Stimulated activated CD8-positive, alpha-beta memory T cell treated with anti-CD3 and anti-CD28 coated beads, Interleukin-7, amount 100 ng/mL, for 24 hours (primary cell): ENCODE measurements at places on chromosomes 4 and X.

GRCh38 chr4:76993787-76994641 lies 44.5 kb downstream of the SEPTIN11 start:
- DNase-seq, result no peak

DNA sequence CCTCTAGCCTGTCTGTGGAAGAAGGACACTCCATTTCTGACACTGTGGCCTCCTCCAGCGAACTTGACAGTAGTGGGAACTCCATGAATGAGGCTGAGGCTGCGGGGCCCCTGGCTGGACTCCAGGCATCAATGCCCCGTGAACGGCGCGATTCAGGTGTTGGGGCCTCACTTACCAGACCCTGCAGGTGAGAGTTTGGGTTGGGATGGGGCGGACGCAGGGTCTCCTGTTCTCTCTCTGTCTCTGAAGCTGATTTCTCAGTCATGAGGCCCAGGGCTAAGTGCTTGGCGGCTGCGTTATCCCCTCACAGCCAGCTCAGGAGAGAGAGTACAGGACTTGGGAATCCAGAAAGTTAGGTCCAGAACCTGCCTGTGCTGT lies 71.0 kb downstream of the STARD8 start:
- DNase-seq, result no peak

DNA sequence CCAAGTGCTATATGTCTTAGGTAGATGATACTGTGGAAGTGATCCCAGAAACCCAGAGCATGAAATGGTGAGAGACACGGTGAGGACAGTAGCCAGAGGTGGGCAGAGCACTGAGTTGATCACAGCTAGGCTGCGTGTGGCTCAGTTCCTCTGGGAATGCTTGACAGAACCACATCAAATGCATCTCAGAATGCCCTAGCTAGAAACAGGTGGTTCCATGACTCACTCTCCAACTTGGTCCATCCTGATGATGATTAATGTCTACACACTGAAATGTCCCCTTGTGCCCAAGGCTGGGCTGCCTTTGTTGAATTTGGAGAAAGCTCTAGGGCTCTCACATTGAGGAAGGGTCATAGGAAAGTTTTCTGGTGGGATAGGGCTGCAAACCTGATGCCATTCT lies 113.6 kb downstream of the ZNF518B start:
- DNase-seq, result no peak

GRCh38 chr4:152431784-152432183 lies 104.1 kb downstream of the FBXW7 start:
- no peak for DNase-seq

- DNase-seq, result no peak
Measured at GRCh38 chr4:115687052-115687755, 573.8 kb upstream of the NDST4 start.

DNA sequence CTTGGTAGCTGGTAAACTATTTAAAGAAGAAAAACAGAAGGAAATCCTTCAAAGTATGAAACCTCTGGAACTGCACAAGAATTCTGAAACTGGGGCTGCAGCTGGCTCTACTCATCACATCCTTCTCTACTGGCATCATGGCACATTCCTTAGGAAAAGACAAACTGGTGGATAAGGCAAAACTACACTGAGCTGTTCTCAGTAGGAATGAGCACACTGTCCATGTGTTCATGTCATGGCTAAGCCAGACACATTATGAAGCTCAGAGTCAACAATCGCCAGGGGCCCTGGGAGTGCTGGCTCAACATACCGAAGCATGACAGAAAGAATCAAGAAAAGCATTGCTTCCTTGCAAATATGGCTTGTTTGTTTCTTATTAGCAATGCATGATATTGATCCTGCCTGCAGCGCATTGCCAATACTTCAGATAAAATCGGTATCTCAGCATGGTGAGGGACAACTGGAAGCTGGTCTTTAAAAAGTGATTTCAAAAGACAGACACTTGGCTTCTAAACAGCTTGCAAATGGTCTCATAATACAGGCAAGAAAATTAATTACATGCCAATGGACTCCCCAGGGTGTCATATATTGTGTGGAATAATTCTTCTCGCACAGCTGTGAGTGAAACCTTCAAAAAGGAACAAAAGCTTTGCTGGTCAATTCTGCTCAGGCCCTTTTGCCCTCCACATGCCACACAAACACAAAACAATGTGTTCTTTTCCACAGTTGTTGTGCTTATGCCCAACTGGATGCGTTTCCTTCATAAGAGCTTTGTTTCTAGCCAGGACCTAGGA lies 300.2 kb upstream of the VCX start:
- DNase-seq, result no peak

- DNase-seq, result no peak
Measured at GRCh38 chrX:23103546-23103945, 103.8 kb downstream of the DDX53 start.

DNA sequence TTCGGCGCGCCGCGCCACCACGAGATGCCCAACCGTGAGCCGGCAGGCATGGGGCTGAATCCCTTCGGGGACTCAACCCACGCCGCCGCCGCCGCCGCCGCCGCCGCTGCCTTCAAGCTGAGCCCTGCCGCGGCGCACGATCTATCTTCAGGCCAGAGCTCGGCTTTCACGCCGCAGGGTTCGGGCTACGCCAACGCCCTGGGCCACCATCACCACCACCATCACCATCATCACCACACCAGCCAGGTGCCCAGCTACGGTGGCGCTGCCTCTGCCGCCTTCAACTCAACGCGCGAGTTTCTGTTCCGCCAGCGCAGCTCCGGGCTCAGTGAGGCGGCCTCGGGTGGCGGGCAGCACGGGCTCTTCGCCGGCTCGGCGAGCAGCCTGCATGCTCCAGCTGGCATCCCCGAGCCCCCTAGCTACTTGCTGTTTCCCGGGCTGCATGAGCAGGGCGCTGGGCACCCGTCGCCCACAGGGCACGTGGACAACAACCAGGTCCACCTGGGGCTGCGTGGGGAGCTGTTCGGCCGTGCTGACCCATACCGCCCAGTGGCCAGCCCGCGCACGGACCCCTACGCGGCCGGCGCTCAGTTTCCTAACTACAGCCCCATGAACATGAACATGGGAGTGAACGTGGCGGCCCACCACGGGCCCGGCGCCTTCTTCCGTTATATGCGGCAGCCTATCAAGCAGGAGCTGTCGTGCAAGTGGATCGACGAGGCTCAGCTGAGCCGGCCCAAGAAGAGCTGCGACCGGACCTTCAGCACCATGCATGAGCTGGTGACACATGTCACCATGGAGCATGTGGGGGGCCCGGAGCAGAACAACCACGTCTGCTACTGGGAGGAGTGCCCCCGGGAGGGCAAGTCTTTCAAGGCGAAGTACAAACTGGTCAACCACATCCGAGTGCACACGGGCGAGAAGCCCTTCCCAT lies 1.1 kb downstream of the ZIC3 start:
- no peak for DNase-seq

DNA sequence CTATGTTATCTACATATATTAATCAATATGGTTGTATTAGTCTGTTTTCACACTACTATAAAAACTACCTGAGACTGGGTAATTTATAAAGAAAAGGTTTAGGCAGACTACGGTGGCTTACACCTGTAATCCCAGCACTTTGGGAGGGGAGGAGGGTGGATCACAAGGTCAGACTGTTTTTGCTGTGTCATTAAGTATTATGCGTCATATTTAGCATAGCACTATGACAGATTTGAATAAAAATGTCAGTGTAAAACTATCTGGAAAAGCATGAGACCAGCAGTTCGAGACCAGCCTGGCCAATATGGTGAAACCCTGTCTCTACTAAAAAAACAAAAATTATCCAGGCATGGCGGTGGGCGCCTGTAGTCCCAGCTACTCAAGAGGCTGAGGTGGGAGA lies 209.7 kb upstream of the ARHGAP24 start:
- DNase-seq, result no peak

- no peak for DNase-seq
Measured at GRCh38 chr4:154720123-154720522, 23.7 kb upstream of the LRAT start.

DNA sequence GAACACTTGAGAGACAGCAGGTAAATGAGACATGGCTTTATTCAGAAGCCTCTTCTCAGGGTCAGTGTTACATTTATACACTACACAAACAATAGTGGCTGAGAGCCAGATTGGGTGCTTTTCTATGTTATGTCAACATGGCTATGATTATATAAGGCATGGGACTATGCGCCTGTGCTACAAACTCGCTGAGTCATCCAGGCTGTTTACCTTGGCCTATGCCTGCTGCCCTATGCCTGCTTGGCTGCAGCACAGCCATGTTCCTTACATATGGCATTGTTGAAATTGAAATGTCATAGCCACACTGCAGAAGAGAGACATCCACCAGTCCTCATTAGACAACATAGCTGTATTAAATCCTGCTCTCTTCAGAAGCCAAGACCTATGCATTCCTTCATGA lies 236.3 kb upstream of the NWD2 start:
- DNase-seq, result no peak

- DNase-seq, result no peak
Measured at GRCh38 chr4:153988492-153989363, 199.8 kb upstream of the SFRP2 start.

- DNase-seq, result no peak
Measured at GRCh38 chr4:150256225-150256620, 178.0 kb downstream of the DCLK2 start.

DNA sequence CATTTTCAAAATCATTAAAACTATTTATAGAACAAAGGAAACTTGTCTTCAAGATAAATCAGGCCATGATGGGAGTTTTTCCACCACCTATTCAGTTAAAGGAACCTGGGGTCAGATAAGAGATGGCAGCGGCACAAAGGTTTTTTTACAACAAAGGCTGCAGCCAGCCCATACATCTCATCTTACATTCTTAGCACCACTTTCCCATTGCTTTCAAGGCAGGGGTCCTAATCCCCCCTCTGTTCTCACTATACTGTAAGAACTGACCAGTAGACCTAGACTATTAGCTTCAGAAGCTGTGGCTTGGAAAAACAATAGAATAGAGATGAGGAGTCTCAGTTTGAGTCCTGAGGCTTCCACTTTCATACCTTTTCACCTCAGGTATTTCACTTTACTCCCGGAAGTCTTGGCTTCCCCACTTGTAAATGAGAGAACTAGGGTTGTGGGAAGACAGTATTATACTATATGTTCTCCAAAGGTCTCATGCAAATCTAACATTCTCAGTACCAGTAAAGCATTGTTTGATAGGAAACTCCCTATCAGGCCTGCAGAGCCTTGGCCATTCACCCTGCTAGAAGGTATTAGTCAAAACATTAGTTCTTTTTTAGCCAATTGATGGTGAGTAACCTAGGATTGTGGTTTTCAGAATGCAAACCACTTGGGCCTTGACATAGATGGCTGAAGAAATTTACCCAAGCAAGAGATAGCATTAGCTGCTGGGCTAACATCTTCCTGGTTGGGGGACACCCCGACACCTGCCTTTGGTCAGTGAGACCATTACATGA lies 182.9 kb upstream of the PBDC1 start:
- DNase-seq, result no peak

DNA sequence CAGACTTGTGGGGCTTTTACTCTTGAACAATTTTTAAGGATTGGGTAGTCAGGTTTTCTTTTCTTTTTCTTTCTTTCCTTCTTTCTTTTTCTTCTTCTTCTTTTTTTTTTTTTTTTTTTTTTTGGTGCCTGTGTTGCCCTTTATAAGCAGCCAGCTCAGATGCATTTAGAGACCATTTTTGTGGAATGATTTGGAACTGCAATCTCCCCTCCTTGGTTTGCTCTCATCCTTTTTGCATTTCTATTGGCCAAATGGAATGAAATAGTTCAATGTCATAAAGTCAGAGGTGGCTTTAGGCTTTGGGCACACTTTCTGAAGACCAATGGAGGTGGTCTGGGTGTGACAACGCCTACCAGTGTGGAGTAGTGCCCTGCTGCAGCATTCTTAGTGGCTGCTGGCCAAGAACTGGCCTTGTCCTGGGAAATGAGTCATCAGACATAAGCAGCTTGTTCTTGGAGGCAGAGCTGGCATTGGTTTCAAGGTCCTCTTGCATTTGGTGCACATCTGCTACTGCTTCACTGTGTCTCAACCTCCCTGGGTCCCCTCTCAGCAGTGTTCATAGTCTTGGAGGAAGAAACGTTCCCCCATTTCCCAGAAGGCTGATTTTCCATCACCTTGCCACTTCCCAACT lies 84.5 kb downstream of the CT47B1 start:
- DNase-seq, result no peak

- no peak for DNase-seq
Measured at GRCh38 chrX:17591741-17592110, 145.6 kb upstream of the SCML1 start.

GRCh38 chr4:126182786-126183185 lies 868.0 kb downstream of the FAT4 start:
- no peak for DNase-seq

DNA sequence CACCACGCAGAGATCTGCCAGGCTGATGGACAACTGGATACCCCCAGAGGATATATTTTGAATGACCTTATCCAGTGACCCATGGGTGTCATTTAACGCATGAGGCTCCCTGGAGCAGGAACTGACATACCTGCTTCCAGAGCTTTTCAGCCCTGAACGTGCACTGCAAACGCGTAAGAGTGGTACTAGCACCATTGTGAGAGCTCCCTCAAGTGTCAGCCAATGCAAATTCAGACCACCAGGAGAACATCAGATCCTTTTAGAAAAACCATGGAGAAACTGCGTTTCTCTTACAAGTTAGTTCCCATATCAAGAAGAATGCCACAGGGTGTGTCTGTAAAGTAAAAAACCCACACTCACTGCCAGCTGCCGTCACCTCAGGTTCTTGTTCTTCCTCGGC lies 7.3 kb downstream of the TREX2 start:
- no peak for DNase-seq

DNA sequence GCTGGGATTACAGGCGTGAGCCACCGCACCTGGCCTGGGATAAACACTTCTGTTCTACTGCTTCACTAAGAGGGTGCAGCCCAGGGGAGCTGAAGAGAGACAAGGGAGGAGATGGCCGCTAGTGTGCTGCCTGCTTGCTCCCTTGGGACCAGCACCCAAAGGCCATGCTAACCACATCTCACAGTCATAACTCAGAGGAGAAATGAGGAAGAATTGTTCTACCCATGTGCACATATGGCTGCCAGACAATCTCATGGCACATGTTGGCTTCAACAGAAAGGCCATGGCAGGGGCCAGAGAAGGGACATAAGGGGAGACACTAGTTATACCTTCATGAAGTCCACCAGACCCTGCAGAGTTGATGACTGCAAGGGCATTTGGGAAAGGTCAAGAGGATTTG lies 22.4 kb downstream of the CLDN22 start:
- DNase-seq, result no peak

DNA sequence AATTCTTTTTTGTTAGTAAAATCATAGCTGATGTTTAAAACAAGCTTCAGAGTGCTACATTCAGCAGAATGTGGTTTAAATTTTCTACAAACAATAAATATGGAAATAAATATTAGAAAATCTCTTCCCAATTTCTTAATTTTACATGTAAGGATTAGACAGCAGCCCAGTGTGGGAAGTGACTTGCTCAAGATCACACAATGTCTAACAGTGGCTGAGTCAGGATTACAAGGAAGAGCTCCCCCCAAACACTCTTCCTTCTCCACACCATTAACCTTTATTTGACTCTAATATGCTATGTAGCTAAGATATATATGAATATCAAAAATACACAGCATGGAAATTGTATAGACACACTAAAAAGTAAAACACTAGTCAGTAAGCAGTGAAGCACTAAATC lies 59.5 kb downstream of the SLC10A7 start:
- no peak for DNase-seq

GRCh38 chrX:11100281-11101035 lies 10.7 kb upstream of the HCCS start:
- no peak for DNase-seq

- no peak for DNase-seq
Measured at GRCh38 chr4:143383005-143383574, 46.4 kb downstream of the GAB1 start.

- DNase-seq, result peak; percentile 35
Measured at GRCh38 chr4:17336524-17336961, 175.3 kb downstream of the QDPR start.
